ENCODE measurements at places on chromosomes 2 and 18.

DNA sequence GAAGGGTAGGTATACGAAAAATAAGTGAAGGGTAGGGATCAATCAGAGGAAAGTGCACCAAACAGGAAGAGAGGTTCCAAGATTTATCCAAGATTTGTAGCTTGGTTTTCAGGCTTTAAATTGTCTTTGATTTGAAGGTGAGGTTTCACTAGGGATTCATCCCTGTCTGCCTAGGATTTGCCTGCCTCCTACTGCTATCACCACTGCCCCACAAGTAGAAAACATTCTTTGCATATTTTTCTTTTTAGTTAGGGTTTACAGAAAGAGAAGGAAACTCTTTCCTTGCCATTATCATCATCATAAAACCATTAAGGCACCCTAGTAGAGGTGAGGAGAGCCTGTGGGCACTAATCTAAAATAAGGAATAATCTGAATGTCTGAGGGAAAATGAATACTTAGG lies 45.8 kb upstream of the TANC1 start:
- no peak for DNase-seq

GRCh38 chr2:174546519-174547506 lies 50.8 kb downstream of the WIPF1 start:
- no peak for DNase-seq

- no peak for DNase-seq
Observed at GRCh38 chr2:181471783-181472182, 14.6 kb downstream of the ITGA4 start.

DNA sequence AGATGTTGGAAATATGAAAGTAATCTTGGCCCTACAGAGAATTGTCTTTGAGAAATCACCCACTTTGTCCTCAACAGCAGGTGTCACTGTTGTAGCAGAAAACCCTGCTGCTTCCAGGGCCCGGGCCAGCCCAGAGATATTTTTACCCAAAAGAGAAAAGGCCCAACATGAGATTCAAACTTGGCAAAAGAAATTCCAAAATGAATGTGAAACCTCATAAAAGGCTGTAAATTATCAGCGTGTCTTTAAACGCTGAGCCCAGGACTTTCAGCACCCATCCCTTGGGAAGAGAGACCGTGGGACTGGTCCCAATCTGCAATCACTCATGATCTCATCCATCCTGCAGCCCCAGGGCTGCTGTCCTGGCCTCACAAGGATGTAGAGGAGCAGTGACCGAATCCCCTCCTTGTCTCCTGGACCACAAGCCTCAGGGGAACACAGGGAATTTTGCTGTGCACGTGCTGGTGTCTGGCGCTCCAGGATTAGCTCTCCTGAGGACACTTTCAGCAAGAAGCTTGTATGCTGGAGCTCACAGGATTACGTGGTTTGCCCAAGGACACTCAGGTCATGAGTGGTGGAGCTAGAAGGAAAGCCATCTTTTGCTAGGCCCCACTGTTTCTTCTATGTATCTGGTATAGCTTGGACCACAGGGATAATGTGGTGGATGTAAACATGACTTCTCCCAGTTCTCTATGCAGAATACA lies 202.1 kb downstream of the RNF144A start:
- no peak for DNase-seq

GRCh38 chr18:4931209-4931608 lies 265.8 kb downstream of the AKAIN1 start:
- DNase-seq, result no peak

DNA sequence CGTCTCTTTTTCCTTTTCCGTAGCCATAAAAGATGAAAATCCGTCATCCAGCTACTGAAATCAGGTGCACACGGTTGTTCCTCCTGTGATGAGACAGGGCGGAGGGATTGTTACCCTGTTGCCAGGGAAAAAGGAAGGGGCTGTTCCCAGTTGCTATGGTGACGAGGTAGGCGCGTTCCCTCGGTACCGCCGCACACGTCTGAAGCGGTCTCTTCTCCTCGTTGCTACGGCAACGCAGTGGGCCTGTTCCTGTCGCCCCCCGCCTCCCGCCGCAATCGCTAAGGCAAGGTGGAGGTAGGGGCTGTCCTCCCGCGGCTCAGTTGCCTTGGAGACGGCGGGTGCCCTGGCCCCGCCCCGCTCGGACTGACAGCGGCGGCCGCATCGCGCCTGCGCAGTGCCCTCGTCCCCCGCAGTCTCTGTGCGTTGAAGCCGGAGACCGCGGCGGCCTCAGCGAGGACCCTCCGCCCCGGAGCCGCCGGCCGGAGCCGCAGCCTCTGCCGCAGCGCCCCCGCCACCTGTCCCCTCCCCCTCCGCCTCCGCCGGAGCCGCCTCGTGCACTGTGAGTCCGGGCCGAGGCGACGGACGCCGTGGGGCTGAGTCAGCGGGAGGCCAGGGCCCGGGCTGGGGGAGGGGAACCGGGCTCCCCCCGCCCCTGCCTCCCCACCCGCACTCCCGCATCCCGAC lies at the start of gene MAPRE3:
Gene MAPRE3 (plus strand): TSS at position 394 of the 684 bp plus-strand sequence. CDS start 51,582 bp downstream, outside the sequence.
- DNase-seq, result peak; percentile 71

DNA sequence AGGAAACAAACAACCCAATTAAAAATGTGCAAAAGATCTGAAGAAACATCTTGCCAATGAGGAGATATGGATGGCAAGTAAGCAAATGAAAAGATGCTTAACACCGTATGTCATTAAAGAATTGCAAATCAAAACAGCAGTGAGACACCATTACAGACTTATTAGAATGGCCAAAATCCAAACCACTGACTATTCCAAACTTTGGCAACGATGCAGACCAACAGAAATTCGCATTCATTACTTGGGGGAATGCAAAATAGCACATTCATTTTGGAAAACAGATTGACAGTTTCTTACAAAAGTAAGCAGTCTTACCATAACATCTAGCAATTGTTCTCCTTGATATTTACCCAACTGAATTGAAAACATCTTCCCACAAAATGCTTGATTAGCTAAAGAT lies 1118.7 kb downstream of the SUCLG1 start:
- DNase-seq, result no peak

DNA sequence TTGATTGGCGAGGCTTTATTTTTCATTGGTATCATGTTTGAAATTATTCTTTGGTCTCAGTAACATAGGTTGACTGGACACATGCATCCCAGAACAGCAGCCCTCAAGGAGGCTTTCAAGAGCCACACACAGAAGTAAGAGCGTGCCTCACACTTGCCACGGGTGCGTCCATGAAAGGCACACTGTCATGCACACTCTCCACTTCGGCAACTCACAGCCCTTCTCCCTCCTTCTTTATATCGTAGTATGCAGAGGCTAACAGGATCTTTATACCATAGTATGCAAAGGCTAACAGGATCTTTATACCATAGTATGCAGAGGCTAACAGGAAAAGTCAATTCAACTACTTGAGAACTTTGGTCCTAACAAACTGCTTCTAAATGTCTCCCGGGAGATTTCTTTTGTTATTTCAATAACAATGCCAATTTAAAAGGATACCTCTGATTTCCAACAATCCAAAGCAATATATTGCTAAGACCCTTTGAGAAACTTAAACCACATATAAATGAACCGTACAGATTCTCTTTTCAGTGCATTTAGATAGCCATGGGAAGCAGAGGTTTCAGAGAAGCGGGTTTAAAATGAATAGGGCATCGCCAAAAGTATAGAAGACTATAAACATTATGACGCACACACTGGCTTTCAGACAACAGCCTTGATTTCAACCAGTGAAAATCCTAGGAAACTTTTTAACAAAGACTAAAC lies 26.5 kb upstream of the ZNF516 start:
- no peak for DNase-seq

GRCh38 chr2:61282104-61282590 lies 120.2 kb downstream of the C2orf74 start:
- no peak for DNase-seq

DNA sequence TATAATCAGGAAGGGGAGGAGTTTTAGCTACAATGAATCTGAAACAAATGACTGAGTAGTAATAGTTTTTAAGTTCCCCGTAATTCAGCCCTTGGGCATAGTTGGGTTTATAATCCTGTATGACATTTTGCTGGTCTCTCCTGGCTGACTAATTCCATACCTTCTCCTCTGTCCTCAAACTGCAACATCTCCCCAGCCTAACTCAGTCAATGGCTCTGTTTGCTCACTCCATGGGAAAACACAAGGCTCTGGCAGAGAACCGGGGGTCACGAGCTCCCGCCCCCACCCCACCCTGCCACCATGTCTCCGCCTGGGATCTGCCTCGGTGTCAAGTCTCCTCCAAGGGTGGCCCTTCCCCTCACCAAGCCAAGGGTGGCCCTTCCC lies 168.6 kb downstream of the HDAC4 start:
- no peak for DNase-seq

DNA sequence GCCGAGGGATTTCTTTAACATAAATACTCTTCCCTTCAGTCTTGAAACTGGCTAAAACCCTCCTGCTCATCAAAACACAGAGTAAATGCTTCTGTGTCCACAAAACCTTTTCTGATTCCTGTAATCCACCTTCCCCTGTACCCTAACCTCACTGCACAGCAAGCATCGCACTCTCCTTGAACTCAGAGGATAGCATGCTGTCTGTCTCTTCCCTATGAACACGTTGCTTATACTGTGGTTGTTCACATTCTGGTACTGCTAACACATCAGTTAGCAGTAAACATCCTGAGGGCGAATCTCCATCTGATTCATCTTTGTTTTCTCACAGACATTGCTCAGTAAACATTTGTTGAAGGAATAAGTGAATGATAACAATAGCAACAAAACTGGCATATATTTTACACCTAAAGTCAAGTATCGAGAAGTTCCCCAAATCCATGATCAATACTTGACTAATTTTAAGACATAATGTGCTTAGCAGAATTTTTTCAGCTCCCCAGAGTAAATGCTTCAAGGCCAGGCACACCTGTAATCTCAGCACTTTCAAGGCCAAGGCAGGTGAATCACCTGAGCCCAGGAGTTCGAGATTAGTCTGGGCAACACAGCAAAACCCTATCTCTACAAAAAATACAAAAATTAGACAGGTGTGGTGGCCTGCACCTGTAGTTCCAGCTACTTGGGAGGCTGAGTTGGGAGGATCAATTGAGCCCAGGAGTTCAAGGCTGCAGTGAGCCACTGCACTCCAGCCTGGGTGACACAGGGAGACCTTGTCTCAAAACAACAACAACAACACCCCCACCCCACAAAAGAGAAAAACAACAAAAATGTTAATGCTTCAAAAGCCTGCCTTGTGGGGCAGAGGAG lies 45.6 kb upstream of the LPIN2 start:
- DNase-seq, result no peak

GRCh38 chr2:99867770-99868169 lies 274.6 kb downstream of the AFF3 start:
- no peak for DNase-seq

DNA sequence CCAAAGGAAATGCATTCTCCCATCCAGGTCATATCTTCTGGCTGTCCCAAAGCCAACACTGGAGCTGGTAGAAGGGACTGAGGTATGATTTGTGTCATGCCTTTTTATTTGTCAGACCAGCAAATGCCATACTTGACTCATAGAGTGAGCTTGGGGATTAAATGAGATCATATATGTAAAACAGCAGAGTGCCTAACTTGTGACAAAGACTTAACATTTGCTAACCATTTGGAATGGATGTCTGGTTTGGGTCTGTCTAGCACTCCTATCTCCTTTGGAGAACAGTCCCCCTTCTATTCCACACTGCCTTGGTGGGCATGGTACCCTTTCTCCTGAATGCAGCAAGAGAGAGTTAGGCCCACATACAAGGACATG lies 128.5 kb upstream of the LGALSL start:
- no peak for DNase-seq

GRCh38 chr2:69588403-69588802 lies 55.1 kb downstream of the AAK1 start:
- no peak for DNase-seq

DNA sequence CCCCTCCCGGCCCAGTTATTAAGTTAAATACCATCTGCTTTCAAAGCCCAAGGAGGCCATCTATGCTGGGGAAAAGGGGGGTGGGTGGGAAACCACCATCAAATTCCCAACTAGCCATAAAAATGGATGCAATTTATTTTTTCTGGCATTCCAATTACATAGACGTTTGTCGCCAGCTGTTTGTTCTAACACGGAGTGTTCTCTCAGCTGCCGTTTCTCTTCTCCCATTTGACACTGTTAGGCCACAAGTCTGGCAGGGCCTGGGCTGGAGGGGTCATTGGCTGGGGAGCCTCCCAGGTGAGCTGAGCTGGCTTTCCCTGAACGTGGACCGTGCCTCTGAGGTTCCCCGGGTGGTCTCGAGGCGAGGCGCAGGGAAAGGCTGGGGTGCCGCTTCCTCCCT lies 16.6 kb downstream of the ATOH8 start:
- DNase-seq, result no peak

GRCh38 chr18:47821314-47821713 lies 109.1 kb downstream of the SMAD2 start:
- DNase-seq, result no peak

DNA sequence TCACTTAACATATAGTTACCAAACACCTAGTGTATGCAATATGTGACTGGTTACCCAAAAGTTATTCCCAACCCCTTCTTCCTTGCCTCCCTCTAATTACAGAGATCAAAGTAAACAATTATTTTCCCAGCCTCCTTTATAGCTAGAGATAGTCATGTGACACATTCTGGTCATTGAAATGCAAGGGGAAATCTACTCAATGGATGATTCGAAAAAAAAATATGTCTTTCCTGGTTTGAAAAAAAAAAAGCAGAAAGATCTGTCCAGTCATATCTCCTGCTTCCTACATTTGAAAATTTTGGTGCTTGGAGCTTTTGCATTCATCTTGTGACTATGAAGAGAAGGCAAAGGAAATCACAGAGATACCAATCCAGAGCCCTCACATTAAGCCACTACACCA lies 27.6 kb upstream of the UGP2 start:
- no peak for DNase-seq

GRCh38 chr2:96963316-96963715 lies 23.1 kb downstream of the FAM178B start:
- no peak for DNase-seq

GRCh38 chr2:204706939-204707338 lies 161.7 kb downstream of the PARD3B start:
- no peak for DNase-seq

DNA sequence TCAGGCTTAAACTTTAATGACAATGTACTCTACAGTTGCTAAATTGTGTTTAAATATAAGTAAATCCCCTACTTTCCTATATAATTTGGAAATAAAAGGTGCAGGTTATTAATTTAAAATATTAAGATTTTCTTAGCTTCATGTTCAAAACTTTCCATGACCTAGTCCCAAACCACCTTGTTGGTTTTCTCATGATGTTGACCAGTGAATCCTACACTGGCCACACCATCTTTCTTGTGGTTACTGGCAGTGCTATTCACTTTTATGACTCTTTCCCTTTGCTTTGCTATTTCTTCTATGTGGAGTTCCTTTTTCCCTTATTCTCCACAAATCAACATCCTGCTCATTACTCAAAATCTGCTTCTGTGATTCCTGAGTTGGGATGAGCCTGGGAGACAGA lies 138.6 kb upstream of the NDUFV2 start:
- DNase-seq, result no peak

- DNase-seq, result no peak
Observed at GRCh38 chr2:161965994-161966393, 108.0 kb downstream of the DPP4 start.

Data from NCI-H2029 (cell line).